ENCODE measurements at places on chromosomes 12 and 14. TPM values are rescaled to one million over a fixed set of nuclear protein-coding genes. Genes with fewer than 3 reads are reported as not detected.

The PROX2 gene
- total RNA-seq, result not detected

The FOXN3 gene
- 61.2 TPM for total RNA-seq

The ARHGAP9 gene
- 1.3 TPM for total RNA-seq

The KLHL33 gene
- total RNA-seq, result 0.13 TPM

The C12orf54 gene
- not detected for total RNA-seq

The KRT71 gene
- total RNA-seq, result not detected

The LALBA gene
- not detected for total RNA-seq

DNA sequence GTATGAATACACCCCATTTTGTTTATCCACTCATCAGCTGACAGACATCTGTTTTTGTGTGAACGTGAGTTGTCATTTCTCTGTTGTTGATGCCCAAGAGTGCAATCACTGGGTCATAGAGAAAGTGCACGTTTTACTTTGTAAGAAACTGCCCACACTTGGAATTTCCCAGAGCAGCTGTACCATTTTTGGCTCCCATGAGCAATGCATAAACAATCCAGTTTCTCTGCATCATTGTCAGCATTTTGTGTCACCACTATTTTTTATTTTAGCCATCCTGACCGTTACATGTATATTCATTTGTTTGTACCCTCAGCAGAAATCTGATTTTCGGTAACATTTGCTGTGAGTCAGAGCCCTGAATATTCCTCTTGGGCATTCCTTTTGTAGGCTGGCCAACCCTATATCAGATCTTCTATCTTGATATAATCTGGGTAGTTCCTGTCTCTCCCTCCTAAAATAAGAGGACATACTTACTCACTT lies 62.7 kb downstream of the RBM19 start:
- no peak overlapping the region for H3K27ac ChIP-seq
- H3K4me3 ChIP-seq, result no peak overlapping the region
- no peaks in the 10 kb centered on the region for H3K27me3 ChIP-seq
- peaks cover 14% of the 10 kb centered on the region for H3K4me1 ChIP-seq
- peaks cover 34% of the 10 kb centered on the region for H3K36me3 ChIP-seq

GRCh38 chr14:68112442-68112841 lies 292.9 kb downstream of the RAD51B start:
- H3K27me3 ChIP-seq, result no peaks in the 10 kb centered on the region
- DNase-seq, result no peak
- no peak overlapping the region for H3K4me3 ChIP-seq
- peaks cover 6% of the 10 kb centered on the region for H3K4me1 ChIP-seq
- H3K27ac ChIP-seq, result no peak overlapping the region

DNA sequence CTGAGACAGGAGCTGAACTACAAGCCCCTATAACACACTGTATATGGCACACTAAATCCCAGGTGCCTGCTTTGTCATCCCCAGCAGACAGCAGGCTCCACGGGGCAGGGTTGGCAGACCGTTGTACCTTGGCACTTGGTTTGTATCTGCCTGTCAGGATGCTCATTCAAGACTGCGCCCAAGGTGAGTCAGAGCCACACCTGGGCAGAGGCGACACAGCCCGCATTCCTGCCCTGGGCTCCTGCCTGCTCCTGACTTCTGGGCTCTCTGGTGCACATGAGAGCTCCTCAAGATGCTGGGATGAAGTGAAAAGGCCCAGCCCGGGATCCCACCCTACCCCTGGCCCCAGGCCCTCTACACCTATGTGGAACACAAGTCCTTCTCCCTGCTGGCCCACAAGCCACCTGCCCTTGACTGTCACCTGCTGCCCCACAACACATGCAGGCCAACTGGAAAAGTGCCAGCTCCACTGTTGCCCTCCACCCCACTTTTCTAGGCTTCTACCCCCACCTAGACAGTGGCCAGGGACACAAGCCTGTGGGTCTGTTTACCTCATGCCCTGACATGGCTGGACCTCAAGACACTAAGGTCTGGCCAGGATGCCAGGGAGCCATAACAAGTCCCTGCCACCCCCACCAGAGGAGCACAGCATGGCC lies 30.8 kb upstream of the PNMA1 start:
- H3K27ac ChIP-seq, result no peak overlapping the region
- H3K4me1 ChIP-seq, result peaks cover 19% of the 10 kb centered on the region
- no peaks in the 10 kb centered on the region for H3K36me3 ChIP-seq
- H3K4me3 ChIP-seq, result no peak overlapping the region
- DNase-seq, result no peak
- H3K27me3 ChIP-seq, result no peaks in the 10 kb centered on the region

GRCh38 chr12:114682785-114683708 lies 928 bp downstream of the TBX3 start:
- H3K36me3 ChIP-seq, result peaks cover 13% of the 10 kb centered on the region
- peaks cover 14% of the 10 kb centered on the region for H3K4me1 ChIP-seq
- no peak overlapping the region for H3K27ac ChIP-seq
- peaks cover 76% of the 10 kb centered on the region for H3K27me3 ChIP-seq
- peak; percentile 88 for DNase-seq

DNA sequence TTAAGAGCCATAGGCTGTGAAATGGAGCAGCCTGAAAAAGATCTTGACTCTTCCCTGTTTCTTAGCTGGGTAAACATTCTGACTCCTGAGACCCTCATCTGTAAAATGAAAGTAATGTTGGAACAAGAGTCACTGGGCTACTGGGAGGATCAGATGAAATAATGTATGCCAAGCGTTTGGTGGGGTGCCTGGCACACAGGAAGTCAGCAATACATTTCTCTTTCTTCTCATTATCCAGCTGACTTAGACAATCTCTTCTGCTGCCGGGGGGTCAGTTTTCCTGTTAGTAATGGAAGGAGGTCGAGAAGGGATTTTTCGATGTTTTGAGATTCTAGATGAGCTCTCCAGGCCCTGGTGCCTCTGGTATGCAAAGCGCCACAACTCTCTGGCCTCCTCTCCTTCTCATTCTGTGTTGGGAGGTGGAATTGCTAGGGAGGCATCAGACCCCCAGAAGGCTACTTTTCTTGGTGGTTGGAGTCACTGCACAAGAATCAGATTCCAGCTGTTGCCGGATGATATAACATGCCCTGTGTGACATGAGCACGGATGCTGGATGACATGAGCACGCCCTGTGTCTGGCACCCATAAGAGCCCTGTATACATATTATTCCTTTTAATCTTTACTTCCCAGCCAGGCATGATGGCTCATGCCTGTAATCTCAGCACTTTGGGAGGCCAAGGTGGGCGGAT lies 4.3 kb downstream of the OASL start:
- H3K27me3 ChIP-seq, result no peaks in the 10 kb centered on the region
- no peaks in the 10 kb centered on the region for H3K36me3 ChIP-seq
- H3K4me1 ChIP-seq, result no peaks in the 10 kb centered on the region
- no peak overlapping the region for H3K27ac ChIP-seq
- DNase-seq, result no peak

- H3K27ac ChIP-seq, result no peak overlapping the region
- no peak for DNase-seq
- H3K4me1 ChIP-seq, result peaks cover 29% of the 10 kb centered on the region
- H3K36me3 ChIP-seq, result peaks cover 26% of the 10 kb centered on the region
- H3K27me3 ChIP-seq, result no peaks in the 10 kb centered on the region
These were observed 33.3 kb downstream of the ACTN1 start for GRCh38 chr14:68945585-68946488.

DNA sequence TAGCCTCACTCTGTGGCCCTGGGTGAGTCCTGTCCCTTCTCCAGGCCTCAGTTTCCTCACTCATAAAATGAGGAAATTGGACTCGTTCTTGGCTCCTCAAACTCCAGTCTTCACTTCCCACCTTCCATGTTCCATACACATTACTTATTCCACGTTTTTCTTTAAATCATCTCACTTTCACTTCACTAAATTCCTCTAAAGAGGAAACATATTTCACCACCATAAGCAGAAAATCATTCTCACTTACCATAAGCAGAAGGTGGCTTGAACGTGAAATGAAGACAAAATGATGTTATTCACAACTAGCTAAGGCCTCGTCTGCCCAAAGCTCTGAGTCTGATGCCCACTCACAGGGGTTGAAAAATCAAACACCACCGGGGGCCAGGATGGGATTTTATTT lies 278.3 kb downstream of the ADGRD1 start:
- no peak overlapping the region for H3K27ac ChIP-seq
- H3K36me3 ChIP-seq, result no peaks in the 10 kb centered on the region
- no peak overlapping the region for H3K4me3 ChIP-seq
- H3K27me3 ChIP-seq, result no peaks in the 10 kb centered on the region

GRCh38 chr12:53425515-53426150 lies 2.0 kb downstream of the AMHR2 start:
- H3K4me3 ChIP-seq, result peak overlapping the region; percentile 77
- H3K27me3 ChIP-seq, result no peaks in the 10 kb centered on the region
- no peak overlapping the region for H3K27ac ChIP-seq
- DNase-seq, result peak; percentile 65
- H3K36me3 ChIP-seq, result no peaks in the 10 kb centered on the region
- peaks cover 23% of the 10 kb centered on the region for H3K4me1 ChIP-seq

DNA sequence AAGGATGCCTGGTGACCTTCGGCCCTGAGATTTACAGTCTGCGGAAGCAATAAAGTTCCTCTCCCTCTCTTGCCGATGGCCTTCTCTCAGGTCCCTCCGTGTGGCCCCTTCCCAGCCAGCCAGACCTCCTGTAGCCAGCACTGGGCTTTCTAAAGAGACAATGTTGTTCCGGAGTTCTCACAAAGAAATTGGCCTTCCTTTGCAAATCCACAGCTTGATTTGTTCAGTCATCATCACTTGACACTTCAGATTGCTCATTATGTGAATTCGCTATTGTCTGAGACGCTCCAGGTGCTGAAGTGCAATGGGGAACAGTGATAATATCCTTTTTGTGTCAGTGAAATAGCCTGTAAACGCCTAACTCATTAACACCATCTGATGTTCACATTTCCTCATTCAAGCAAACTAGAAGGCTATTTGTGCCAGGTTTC lies 43.7 kb upstream of the GPHB5 start:
- no peaks in the 10 kb centered on the region for H3K27me3 ChIP-seq
- no peak overlapping the region for H3K4me3 ChIP-seq
- peak overlapping the region; percentile 1 for H3K27ac ChIP-seq
- peak; percentile 68 for DNase-seq
- peaks cover 9% of the 10 kb centered on the region for H3K4me1 ChIP-seq

DNA sequence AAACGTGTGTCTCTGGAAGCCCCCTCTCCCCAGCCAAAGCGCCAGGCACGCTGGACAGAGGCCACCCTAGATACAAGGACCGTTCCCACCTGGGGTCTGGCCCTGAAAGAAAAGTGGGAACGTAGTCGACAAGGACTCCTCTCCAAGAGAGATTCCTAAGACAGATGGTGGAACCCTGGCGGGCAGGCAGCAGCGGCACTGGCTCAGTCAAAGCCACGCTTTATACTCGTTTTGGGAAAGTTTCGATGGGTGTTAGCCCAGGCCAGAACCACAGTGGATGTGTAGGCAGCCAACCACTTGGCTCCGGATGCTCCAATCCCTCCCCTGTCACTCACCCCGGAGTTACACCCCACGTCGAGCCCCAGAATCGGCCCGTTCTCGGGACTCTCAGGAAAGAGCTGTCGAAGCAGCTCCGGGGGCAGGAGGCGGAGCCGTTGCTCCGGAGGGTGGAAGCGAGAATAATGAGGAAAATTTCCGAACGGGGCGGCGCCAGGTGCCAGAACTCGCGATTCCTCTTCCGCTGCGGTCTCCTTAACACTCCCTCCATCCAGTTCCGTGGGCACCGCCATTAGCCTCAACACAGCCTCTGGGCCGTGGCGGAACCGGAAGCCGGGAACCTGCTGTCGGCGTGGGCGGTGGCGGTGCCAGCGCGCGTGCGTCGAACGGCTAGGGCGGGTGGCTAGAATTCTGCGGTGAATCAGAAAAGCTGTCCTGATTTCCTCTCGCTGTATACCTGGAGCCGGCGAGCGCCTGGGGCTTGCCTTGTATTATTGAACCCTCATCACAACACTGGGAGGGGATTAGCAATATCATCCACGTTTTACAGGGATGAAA lies at the start of gene BCDIN3D:
Gene BCDIN3D (minus strand): TSS at position 588 of the 834 bp plus-strand sequence. CDS start 19 bp downstream, at position 569.
- H3K27ac ChIP-seq, result peak within 1 kb of the TSS; percentile 50
- H3K36me3 ChIP-seq, result no peaks in the 10 kb centered on the region
- H3K4me3 ChIP-seq, result peak within 1 kb of the TSS; percentile 93
- DNase-seq, result peak; percentile 97

- H3K27me3 ChIP-seq, result no peaks in the 10 kb centered on the region
- DNase-seq, result no peak
- H3K4me1 ChIP-seq, result no peaks in the 10 kb centered on the region
- H3K27ac ChIP-seq, result no peak overlapping the region
- no peaks in the 10 kb centered on the region for H3K36me3 ChIP-seq
- no peak overlapping the region for H3K4me3 ChIP-seq
These were observed 885.3 kb upstream of the TMEM132C start for GRCh38 chr12:127381681-127382080.

DNA sequence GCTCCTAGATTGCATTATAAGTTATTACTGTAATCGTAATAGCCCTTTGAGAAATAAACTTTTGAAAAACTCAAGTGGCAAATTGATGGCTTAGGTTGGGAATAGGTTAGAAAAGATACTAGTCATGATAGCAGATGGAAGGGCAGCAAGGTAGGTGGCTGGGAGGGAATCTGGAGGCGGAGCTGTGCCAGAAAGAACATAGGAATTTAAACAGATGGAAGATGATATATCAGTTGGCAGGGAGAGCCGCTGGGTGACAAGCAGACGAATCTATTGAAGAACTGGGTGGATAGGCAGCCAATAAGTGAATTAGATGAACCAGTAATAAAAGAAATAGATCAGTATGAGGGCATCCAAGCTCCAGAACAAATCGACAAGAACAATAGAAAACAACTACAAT lies 142.1 kb downstream of the CNTN1 start:
- no peak overlapping the region for H3K27ac ChIP-seq
- no peak for DNase-seq
- H3K4me1 ChIP-seq, result no peaks in the 10 kb centered on the region
- H3K36me3 ChIP-seq, result no peaks in the 10 kb centered on the region

- no peaks in the 10 kb centered on the region for H3K36me3 ChIP-seq
- no peaks in the 10 kb centered on the region for H3K4me1 ChIP-seq
- H3K27me3 ChIP-seq, result no peaks in the 10 kb centered on the region
- DNase-seq, result no peak
- H3K4me3 ChIP-seq, result no peak overlapping the region
- no peak overlapping the region for H3K27ac ChIP-seq
These were observed 380.5 kb upstream of the FBXO33 start for GRCh38 chr14:39812532-39813320.

DNA sequence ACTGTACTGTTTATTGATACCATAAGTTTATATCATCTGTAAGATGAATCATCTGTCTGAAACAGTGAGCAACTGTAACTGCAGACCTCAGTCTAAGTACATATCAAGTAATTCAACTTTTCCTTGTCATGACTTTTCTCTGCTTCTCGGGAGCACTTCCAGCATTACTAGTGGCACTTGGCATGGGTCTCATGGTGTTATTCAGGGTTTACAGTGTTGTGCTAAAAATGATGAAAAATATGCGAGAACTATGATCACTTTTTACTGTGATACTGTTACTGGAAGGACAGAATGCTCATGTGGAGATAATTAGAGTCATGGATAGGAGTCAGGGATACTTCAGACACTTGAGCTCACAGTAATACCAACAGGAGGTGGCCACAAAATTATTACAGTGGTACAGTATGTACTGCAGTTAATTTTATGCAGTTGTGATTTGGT lies 8.3 kb downstream of the KTN1 start:
- no peak overlapping the region for H3K27ac ChIP-seq
- H3K27me3 ChIP-seq, result no peaks in the 10 kb centered on the region
- no peaks in the 10 kb centered on the region for H3K36me3 ChIP-seq
- no peak overlapping the region for H3K4me3 ChIP-seq
- DNase-seq, result no peak

GRCh38 chr12:53267306-53267998 lies 647 bp upstream of the ESPL1 start:
- no peaks in the 10 kb centered on the region for H3K27me3 ChIP-seq
- peaks cover 9% of the 10 kb centered on the region for H3K4me1 ChIP-seq
- H3K36me3 ChIP-seq, result no peaks in the 10 kb centered on the region
- no peak for DNase-seq

GRCh38 chr14:95426116-95426475 lies 90.4 kb downstream of the SYNE3 start:
- DNase-seq, result no peak
- H3K4me3 ChIP-seq, result no peak overlapping the region
- H3K27ac ChIP-seq, result no peak overlapping the region
- H3K36me3 ChIP-seq, result peaks cover 16% of the 10 kb centered on the region
- H3K4me1 ChIP-seq, result peaks cover 4% of the 10 kb centered on the region
